Urinary bladder (tissue), 4 donors: ENCODE measurements at places on chromosomes 5 and 9. TPM values are rescaled to one million over a fixed set of nuclear protein-coding genes. Genes with fewer than 3 reads are reported as not detected.

DNA sequence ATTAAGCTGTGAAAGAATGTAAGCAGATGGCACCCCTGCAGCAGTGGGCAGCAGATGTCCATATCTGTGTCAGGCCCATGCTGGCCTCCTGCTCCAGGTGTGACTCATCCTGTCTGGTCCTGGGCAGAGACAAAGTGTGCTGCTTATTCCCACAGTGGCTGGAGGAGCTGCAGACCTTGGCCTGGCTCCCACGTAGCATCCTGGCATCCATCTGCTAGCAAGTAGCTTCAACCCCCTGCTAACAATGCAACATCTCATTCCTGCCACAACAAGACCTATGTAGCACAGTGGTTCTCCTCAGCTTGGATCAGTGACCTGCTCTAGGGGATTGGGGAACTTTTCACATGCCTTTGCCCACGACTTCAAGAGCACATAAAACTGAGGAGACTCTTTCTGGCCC, 126.4 kb upstream of the SLC12A2 start:
- no peak for DNase-seq

DNA sequence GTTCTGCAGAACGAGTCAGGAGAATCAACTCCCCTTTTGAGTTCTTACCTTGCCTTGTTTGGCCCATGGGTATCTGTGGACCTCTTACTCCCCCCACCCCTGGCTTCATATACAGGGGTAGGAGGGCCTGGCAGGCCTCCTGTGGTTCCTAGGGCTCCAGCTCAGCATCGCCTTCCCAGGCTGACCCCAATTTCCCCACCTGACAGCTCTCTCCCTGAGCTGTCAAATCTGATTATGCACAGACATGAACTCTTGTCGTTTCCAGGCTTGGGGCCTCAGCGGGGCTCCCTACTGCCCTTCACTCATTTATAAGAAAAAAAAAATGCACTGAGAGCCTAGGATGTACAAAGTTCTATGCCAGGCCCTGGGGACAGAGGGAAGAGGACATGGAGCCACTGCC, 67.9 kb downstream of the PTPN3 start:
- DNase-seq, result no peak

- DNase-seq, result no peak
Measured at GRCh38 chr5:7884491-7885267, 15.7 kb downstream of the MTRR start.

GRCh38 chr5:4882186-4882585, 257.9 kb upstream of the ADAMTS16 start:
- no peak for DNase-seq

GRCh38 chr9:78292716-78293497, 4.0 kb upstream of the PSAT1 start:
- DNase-seq, result no peak

GRCh38 chr9:81649475-81650240, 39.7 kb downstream of the TLE1 start:
- no peak for DNase-seq

GRCh38 chr9:126497660-126498275, 116.0 kb upstream of the LMX1B start:
- no peak for DNase-seq

GRCh38 chr5:157817928-157818327, 41.0 kb downstream of the CLINT1 start:
- no peak for DNase-seq

DNA sequence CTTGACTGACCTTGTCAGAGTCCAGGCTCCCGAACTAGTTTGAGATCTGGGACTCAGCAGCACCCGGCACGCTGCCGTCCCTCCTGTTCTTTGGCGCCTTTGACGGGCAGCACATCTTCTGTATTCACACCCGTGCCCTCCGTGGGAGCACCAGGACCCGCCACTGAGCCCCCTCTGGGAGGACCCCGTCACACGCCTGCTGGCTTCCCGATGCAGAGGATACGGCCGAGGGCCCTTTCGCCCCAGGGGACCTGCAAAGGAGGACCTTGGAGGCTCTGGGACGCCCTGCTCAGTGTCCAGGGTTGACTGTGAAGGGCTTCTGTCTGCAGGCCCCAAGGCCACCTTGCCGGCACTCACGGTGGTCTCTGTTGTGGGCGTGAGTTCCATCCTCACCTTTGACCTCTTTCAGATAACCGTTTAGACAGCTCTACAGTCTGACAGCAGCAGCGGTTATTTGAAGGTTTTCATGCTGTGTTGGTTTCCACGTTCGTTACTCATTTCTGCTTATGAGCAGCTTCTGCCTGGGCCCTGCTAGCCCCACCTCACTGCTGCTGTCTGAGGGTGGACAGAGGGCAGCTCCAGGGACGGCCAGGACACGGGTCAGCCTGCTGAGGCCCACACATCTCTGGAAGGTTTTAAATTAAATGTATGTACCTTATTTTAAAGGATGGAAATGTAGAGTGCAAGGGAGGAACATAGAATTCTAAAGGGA, 12.6 kb upstream of the EXOC3 start:
- DNase-seq, result no peak

GRCh38 chr5:170319301-170319700, 21.7 kb upstream of the LCP2 start:
- no peak for DNase-seq

GRCh38 chr5:10505517-10506095, 58.3 kb upstream of the ANKRD33B start:
- DNase-seq, result no peak

GRCh38 chr9:134647359-134648080, 5.9 kb downstream of the COL5A1 start:
- DNase-seq, result no peak

DNA sequence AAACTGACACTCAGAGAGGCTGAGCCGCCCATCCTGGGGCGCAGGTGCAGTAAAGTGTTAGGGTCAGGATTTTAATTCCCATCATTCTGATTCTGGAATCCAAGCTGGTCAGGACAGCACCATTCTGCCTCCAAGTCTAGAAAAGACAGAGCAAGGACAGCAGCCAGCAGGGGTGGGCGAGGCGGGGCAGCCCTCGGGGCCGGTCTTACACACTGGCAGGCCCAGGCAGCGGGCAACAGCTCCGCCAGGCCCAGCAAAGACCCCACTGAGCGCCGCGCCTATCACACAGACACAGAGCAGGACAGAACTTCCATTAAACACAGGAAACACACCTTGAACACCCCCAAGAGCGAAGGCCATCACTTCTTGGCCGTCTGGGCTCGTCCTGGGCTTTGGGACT, 66.5 kb upstream of the RXRA start:
- DNase-seq, result no peak

- DNase-seq, result no peak
Measured at GRCh38 chr5:172059661-172060100, 53.2 kb upstream of the FBXW11 start.

- DNase-seq, result no peak
Measured at GRCh38 chr5:151231359-151231758, 7.5 kb upstream of the CCDC69 start.

DNA sequence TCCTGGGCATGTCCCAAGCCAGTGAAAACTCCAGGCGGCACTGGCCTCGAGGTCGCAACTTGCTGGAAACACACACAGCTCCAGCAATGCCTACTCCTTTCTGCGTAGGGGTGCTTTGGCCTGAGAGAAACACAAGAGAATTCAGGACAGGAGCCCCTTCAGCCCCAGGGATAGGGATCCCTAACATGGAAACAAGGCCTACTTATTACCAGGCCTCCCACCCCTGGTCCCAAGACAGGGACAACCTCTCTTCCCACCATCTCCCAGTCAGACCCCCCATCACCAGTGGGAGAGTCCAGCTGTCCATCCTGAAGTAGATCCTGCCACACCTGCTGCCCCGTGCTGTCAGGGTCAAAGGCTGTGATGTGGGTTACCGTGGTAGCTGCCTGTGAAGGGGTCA, 7.8 kb downstream of the CREB3 start:
- DNase-seq, result no peak

GRCh38 chr5:32765266-32765665, 54.1 kb downstream of the NPR3 start:
- no peak for DNase-seq

DNA sequence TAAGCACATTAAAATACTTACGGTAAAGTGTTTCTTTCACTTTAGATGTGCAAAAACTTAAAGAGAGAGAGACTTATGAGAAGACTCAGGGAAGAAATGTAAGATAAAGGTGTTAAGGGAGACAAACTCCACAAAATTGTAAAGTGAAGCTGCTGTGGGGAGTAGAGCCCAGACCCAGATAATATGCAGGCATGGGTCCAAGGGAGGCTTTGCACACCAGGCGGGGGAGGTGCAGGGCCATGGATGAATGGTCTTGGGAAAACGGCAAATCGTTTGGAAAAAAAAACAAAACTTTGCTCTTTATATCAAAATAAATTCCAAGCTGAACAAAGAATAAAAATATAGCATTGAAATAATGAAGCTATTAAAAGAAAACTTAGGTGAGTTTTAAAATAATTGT, 9.1 kb downstream of the SYK start:
- no peak for DNase-seq

DNA sequence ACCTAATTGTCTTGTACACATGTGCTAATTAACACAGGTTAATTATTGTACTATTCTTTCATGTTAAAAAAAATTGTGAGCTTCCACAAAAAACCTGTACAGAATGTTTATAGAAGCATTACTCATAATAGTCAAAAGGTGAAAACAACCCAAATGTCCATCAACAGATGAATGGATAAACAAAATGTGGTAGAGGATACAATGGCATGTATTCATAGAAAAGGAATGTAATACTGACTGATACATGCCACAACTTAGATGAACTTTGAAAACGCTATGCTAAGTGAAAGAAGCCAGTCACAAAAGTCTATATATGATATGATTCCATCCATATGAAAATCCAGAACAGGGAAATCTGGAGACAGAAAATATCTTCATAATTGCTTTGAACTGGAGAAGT, 25.6 kb downstream of the RRAGA start:
- DNase-seq, result no peak

DNA sequence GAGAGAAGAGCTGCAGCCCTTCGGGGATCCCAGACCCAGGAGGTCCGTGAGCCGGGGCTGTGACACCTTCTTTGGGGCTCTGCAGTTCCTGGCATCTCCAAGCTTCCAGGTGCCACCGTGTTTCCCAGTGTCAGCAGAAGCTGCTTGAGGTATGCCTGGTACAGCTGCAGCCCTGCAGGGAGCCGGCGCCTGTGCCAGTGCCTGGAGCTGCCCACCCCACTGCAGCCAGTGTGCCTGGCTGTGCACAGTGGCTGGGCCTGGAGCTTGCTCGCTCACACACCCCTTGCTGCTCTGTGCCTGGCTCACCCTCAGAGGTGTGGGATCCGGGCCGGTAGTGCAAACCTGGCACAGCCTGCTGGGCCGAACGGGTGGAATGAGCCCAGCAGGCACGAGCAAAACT, 65.5 kb downstream of the NACC2 start:
- no peak for DNase-seq

DNA sequence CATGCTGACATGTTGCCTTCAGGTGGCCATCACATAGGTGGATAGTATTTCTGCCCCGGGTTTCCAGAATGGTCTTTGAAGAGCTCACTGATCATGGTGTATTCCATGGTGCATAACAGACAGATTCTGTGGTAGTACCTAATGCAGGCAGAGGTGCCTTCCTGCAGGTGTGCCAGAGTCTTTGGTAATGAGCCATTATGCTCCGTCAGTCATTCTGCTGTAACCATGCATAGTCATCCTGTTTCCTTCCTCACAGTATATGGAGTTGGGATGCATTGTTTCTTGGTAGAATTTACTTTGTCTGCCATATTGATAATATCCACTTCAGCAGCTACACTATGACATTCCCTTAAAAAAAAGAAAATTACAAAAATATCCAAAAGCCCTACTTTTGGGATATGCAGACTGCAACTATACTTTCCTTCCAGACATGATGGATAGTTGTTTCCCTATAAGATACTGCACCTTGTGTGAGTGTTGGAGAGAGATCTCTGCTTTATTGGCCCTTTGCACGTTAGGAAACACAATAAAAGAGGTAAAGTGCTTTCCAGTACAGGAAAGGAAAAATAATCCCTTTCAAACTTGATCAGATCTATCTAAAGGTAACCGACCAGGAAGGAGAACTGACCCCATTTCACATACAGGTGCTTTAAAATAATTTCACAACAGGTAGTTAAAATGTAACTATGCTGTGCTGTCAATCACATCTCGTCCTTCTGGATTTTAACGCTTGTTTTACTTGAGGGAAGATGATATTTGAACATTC, 537.5 kb upstream of the WWC1 start:
- DNase-seq, result no peak

DNA sequence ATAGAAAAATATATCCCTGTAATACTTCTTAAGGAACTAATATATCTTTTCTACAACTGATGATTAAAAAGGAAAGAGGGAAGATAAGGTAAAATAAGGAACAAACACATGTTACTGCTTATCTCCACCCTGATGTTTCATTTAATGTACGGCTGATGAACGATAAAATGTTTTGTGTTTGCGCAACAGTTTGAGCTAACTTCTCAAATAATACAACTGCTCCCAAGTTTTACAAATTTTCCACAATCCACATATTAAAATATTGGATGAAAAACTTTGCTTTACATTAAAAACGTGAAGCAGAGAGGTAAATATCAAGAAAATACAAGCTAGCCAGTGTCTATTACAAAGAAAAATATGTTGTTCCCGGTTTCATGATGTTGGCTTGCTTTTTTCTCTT, 21.0 kb upstream of the CSNK1G3 start:
- DNase-seq, result no peak

- no peak for DNase-seq
Measured at GRCh38 chr5:173969167-173970049, 19.6 kb upstream of the C5orf47 start.

DNA sequence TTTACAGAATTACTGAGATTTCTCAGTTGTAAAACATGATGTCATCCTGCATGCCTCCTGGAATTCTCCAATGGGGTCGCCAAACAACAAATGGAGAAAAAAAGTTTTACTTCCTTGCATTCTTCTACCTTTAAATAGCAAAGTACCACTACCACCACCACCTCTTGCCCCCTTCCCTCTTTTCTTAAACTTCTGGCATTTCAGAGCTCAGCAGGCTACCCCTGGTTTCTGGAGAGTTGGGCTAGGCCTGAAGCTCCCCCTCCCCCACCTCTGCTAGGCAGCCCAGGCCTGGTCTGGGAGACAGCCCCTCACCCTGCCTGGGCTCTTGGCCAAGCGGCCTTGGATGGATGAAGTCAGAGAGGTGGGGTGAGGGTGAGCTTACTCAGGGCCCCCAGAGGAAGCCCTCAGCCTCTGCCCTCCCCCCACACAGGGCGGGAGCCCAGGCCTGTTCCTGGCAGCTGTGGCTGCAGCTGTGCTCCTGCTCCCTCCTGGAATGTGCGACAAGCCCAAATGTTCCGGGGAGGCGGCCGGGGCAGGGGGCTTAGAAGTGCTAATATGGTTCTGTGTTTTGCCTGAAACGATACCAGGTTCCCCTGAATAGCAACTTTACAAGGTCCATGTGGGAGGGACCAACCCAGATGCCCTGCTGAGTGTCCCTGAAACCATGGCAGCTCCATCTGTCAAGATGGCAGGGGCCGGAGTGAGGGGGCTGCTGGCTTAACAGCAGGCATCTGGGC, 6.0 kb upstream of the CCIN start:
- DNase-seq, result peak; percentile 77

Gene GNAQ
- 42.2 TPM for polyA plus RNA-seq

Gene TMEFF1
- 0.24 TPM for polyA plus RNA-seq

Gene RNF14
- 51.9 TPM for polyA plus RNA-seq

Gene OTP
- not detected for polyA plus RNA-seq

Gene CXCL14
- polyA plus RNA-seq, result 107 TPM

Gene DMRT3
- polyA plus RNA-seq, result 0.09 TPM

Gene RFESD
- polyA plus RNA-seq, result 3.7 TPM

Gene TMEM171
- polyA plus RNA-seq, result 0.23 TPM

Gene MRPL41
- 74.9 TPM for polyA plus RNA-seq

Gene POC5
- polyA plus RNA-seq, result 9.2 TPM

Gene SPINK6
- polyA plus RNA-seq, result not detected

Gene SLC34A1
- polyA plus RNA-seq, result 0.04 TPM

Gene B4GALT7
- 29.4 TPM for polyA plus RNA-seq

Gene BTNL9
- polyA plus RNA-seq, result 11.9 TPM

Gene ECM2
- 7.1 TPM for polyA plus RNA-seq
